ENCODE measurements at places on chromosomes 5 and 9.

- no peak for DNase-seq
Measured at GRCh38 chr5:57163553-57164006, 10.3 kb upstream of the GPBP1 start.

DNA sequence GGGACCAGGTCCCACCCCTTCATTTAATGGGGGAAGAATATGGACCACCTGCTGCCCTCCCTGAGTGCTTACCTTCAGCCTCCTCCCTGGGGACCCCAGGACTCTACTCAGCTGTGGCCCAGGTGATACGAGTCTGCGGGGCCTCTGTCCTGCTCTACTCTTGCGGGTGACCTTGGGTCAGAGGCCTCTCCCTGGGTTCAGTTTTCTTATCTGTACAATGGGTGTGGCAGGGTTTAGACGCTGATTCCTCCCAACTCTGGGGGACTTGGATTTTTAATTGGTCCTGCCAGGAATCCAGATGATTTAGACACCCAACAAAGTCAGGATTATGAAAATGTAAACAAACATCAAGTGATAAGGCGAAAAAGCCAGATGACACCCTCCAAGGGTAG is 25.0 kb downstream of the FAM163B start:
- DNase-seq: no peak

- DNase-seq: no peak
Measured at GRCh38 chr5:37247036-37247435, 2.1 kb downstream of the CPLANE1 start.

- DNase-seq: no peak
Measured at GRCh38 chr5:128775558-128775957, 189.7 kb upstream of the SLC27A6 start.

- no peak for DNase-seq
Measured at GRCh38 chr5:40401284-40402006, 278.3 kb upstream of the PTGER4 start.

- DNase-seq: no peak
Measured at GRCh38 chr5:68803881-68804319, 289.9 kb upstream of the SLC30A5 start.

Data from CD4-positive, alpha-beta T cell treated with Interleukin-6 for 4 hours (primary cell).